ENCODE measurements at places on chromosomes 6 and 20. TPM values are rescaled to one million over a fixed set of nuclear protein-coding genes. Genes with fewer than 3 reads are reported as not detected.
A peak's percentile ranks its signal among the peaks of the same experiment; 100 is the strongest.

DNA sequence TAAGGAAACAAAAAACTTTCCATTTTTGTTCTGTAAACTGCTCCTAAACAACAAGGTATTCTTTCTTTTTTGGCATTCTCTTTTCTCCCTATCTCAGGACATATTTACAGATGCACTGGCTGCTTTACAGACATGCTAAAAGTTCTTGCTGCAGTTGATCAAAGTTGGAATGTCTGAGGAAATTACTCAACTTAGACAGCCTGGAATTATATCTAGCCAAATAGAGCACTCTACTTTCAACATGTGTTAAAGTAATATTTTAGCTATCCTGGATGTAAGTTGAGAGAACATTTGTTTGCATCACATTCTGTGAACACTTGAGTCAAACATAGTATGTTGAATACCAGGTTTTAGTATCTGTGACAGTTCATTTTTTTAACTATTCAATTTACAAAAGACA lies 24.8 kb downstream of the TASP1 start:
- H3K36me3 ChIP-seq, result no peaks in the 10 kb centered on the region
- no peaks in the 10 kb centered on the region for H3K27me3 ChIP-seq
- H3K27ac ChIP-seq, result no peak overlapping the region
- no peak for DNase-seq

The VNN1 gene
- total RNA-seq, result 2.6 TPM

- H3K4me3 ChIP-seq, result no peak overlapping the region
- H3K27me3 ChIP-seq, result no peaks in the 10 kb centered on the region
- H3K27ac ChIP-seq, result no peak overlapping the region
- no peaks in the 10 kb centered on the region for H3K36me3 ChIP-seq
- DNase-seq, result peak; percentile 24
Measured at GRCh38 chr6:170436209-170436809, 116.8 kb downstream of the PSMB1 start.

The CTCFL gene
- total RNA-seq, result 0.36 TPM

DNA sequence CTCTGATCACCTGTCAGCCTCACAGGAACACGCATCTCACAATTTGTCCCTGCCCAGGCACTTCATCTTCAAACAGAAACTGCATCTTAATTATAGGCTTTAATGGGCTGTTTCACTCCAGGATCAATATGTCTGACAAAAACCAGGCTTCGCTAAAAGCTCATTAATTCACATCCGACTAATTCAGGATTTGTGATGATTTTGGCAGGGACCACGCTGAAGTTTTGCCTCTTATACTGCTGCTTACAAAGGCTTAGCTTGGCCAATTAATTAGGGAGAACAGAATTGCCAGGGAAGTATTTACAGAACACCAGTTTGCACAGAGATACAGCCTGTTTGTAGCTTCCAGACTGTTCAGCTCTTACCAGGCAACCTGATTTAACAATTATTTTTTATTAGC lies 541.0 kb upstream of the SPTLC3 start:
- no peak for DNase-seq
- no peaks in the 10 kb centered on the region for H3K27me3 ChIP-seq
- H3K4me3 ChIP-seq, result no peak overlapping the region
- no peak overlapping the region for H3K27ac ChIP-seq
- no peaks in the 10 kb centered on the region for H3K36me3 ChIP-seq
